ENCODE measurements at places on chromosomes 3 and 15. TPM values are rescaled to one million over a fixed set of nuclear protein-coding genes. Genes with fewer than 3 reads are reported as not detected.

ZBTB47 gene
- 49.6 TPM for total RNA-seq

SLC22A14 gene
- total RNA-seq, result not detected

SPATA12 gene
- not detected for total RNA-seq

GLT8D1 gene
- total RNA-seq, result 24.0 TPM

PPARG gene
- 374 TPM for total RNA-seq

RHOV gene
- not detected for total RNA-seq

ABHD17C gene
- total RNA-seq, result 1.1 TPM

DAZL gene
- total RNA-seq, result not detected

GOLGA6L7 gene
- total RNA-seq, result not detected

GRCh38 chr3:120742849-120743365 is 363 bp downstream of the GTF2E1 start:
- DNase-seq, result no peak

DNA sequence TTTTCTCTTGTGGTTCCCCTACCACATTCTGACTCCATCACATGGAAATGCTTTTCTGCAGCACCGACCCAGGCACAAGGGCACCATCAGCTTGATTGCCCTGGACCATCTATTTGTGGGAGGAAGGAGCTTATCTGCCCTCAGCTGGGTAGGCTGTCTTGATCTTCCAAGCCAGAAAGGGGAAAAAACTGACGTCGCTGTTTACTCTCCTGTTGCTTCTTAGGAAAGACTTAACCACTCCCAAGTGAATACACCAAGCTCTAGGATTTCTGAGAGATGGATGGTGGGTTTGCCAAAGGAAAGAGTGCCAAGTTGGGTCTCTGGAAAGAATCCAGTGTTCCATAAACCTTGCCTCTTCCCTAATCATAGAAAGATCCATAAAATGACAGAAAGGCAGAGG is 4.0 kb downstream of the TNFAIP8L3 start:
- DNase-seq, result no peak

- no peak for DNase-seq
Measured at GRCh38 chr3:25513642-25514266, 85.7 kb downstream of the RARB start.

DNA sequence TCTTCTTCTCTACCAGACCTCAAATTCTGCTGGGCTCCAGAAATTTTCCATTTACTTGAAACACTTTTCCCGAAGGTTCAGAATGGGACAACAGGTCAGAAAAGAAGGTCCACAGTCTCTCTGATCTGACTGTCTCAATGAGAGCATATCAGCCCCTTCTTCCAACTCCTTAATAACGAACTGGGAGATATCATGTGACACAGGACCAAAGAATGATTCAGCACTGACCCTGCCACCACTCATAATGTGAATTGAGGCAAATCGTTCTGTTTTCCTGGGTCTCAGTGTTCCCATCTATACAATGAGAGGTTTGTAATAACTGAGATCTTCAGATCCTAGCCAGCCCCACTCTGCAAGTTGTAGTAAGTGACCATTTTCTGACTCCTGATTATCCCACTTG is 500.5 kb downstream of the NTRK3 start:
- DNase-seq, result no peak

DNA sequence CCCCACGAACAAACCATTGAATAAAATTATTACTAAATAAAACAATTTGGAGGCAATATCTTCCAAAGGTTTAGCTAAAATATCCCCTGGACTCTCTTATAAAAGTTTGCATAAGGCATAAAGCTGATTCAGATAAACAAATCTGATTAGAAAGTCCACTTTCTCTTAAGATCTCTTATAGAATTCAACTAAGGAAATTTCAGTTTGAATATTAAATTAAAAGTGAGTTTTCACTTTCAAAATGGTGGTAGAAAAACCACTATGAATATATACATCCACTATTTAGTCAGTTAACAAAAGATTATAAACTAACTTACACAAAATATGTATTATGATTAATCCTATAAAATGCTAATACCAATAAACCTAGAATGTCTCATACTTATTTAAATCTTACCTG is 424.9 kb downstream of the MECOM start:
- no peak for DNase-seq

- DNase-seq, result no peak
Measured at GRCh38 chr15:66722757-66723540, 20.9 kb downstream of the SMAD6 start.

DNA sequence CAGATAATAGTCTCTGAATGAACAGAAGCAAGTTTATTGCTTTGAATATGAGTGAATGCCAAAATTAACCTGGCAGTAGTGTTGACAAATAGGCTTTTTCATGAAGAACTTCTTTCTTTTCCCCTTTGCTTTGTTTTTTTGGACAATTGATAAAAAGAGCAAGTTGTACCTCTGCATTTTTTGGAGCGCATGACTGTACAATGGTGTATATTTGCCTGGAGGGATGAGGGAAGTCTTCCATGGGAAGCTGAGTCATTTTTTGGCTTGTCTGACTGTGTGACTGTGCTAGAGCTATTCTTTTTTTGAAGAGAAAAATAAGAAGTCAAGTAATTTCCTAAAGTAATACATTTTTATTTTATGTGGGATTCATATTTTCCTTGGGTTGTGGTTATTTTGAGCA is 186.9 kb downstream of the KLHL25 start:
- DNase-seq, result no peak

GRCh38 chr3:126525091-126525852 is 1.3 kb downstream of the CHST13 start:
- DNase-seq, result no peak

GRCh38 chr15:89917442-89918101 is 4.8 kb upstream of the ARPIN start:
- DNase-seq, result no peak

- no peak for DNase-seq
Measured at GRCh38 chr15:45666119-45666875, 31.5 kb downstream of the SQOR start.

- no peak for DNase-seq
Measured at GRCh38 chr15:49860101-49860500, 239.3 kb downstream of the DTWD1 start.

GRCh38 chr3:67109651-67110204 is 111.6 kb downstream of the KBTBD8 start:
- no peak for DNase-seq

Data from omental fat pad (tissue), 4 donors.